ENCODE measurements at places on chromosomes 12 and 14. TPM values are rescaled to one million over a fixed set of nuclear protein-coding genes. Genes with fewer than 3 reads are reported as not detected.

Gene AQP5
- not detected for total RNA-seq

Gene CLEC1B
- not detected for total RNA-seq

Gene DHH
- 0.29 TPM for total RNA-seq

Gene CLEC2A
- total RNA-seq = not detected

Gene OR4E2
- total RNA-seq = not detected

Gene SERPINA12
- not detected for total RNA-seq

Gene SIX1
- total RNA-seq = not detected

Gene ACSM4
- total RNA-seq = not detected

Gene CLEC4D
- total RNA-seq = 0.16 TPM

Gene STAC3
- total RNA-seq = 1.9 TPM

Gene FIGNL2
- 0.30 TPM for total RNA-seq

Gene EML5
- total RNA-seq = 0.93 TPM

Gene TEAD4
- total RNA-seq = 15.8 TPM

Gene ZFHX2
- total RNA-seq = 1.8 TPM

Gene PRR4
- 1.0 TPM for total RNA-seq

Gene KLHL33
- 0.05 TPM for total RNA-seq

DNA sequence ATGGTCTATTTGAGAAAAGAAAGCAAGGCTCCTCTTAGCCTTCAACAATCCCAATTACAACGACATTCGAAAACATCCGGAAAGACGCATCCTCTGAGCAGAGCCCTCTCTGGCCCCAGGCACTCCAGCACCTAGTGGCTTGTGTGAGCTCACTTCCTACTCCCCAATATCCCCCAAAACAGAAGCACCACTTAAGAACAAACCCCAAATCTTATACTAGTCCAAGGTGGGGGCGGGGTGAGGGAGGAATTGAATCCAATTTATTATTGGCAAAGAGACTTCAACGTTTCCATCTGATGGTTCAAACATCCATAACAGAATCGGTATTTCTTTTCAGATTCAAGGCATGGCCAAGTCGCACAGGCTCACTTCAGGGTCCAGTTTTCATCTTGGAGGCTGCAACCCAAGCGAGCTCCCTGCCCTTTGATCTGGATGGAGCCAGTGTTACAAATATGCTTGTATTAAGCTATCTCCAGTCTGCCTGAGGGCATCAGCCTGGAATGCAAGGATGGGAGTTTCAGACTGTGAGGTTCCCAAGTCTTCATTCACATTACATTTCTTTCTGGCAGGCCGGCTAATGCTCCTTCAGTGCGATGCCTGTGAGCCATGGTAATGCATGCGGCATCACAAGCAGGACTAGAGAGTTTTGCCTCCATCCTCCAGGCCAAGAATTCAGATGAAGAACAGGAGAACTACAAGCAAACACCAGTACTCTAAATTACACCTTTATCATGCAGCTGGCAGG, 132.5 kb upstream of the FOXN3 start:
- DNase-seq = no peak
- no peaks in the 10 kb centered on the region for H3K27me3 ChIP-seq
- no peaks in the 10 kb centered on the region for H3K4me1 ChIP-seq
- no peak overlapping the region for H3K4me3 ChIP-seq
- H3K27ac ChIP-seq = no peak overlapping the region

DNA sequence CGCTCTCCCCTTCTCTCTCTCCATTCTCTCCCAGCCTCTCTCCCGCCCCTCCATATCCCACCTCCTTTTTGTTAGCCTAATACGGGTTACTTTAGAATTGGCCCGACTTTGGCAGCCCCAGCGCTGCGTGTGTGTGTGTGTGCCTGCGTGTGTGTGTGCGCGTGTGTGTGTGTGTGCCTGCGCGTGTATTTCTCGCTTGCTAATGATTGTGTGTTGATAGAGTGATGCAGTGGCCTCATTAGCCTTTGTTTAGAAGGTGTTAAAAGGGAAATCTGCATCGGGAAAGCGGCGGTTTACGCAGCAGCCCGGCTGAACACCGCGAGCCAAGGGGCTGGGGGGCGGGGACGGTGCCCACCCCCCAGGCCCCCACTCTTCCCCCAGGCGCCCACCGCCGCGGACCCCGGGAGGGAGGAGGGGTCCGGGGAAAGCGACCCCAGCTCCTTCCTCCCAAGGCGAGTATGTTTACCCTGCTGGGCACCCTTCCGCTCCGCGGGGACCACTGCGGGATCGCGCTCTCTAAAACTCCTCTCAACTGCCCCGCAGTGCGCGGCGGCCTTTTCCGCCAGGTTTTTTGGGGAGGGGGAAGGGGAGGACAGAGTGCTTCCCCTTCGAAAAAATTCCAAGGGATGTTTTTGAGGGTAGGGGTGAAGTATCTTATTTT, 6.8 kb upstream of the LHX5 start:
- H3K36me3 ChIP-seq = no peaks in the 10 kb centered on the region
- H3K27ac ChIP-seq = no peak overlapping the region
- no peak overlapping the region for H3K4me3 ChIP-seq

GRCh38 chr12:24014915-24015832, 65.7 kb upstream of the SOX5 start:
- no peaks in the 10 kb centered on the region for H3K27me3 ChIP-seq
- H3K36me3 ChIP-seq = no peaks in the 10 kb centered on the region
- DNase-seq = no peak
- H3K4me3 ChIP-seq = no peak overlapping the region

DNA sequence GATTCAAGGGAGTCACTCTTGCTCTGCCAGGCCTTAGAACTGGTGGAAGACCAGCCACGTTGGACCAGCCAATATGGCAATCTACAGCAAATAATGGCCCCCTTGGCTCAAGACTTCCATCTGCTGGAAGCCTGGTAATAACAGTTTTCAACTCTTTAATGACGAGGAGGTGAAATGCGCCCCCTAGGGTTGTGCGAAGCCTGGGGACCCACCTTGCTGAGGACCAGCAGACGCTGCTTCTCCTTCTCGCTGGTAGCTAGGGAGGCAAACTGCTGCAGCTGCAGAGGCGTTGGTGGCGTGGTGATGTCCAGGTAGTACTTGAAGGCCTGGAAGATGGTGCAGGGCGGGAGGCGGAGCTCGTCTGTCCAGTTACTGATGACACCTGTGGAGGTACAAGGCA, 41.5 kb upstream of the FBXO21 start:
- H3K4me3 ChIP-seq = no peak overlapping the region
- H3K27me3 ChIP-seq = no peaks in the 10 kb centered on the region
- DNase-seq = no peak
- no peak overlapping the region for H3K27ac ChIP-seq
- no peaks in the 10 kb centered on the region for H3K36me3 ChIP-seq

DNA sequence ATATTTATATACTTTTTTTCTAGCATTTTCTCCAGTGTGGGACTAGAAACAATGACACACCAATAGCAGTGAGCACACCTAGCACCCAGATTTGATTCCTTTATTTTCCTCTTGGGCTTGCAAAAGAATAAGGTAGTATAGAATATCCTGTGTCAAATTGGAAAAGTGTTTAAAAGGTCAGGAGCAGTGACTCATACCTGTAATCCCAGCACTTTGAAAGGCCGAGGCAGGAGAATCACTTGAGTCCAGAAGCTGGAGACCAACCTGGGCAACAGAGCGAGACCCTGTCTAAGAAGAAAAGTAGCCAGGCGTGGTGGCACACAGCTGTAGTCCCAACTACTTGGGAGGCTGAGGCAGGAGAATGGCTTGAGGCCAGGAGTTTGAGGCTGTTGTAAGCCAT, 53.8 kb upstream of the SGPP1 start:
- H3K4me3 ChIP-seq = no peak overlapping the region
- H3K27ac ChIP-seq = no peak overlapping the region
- no peaks in the 10 kb centered on the region for H3K4me1 ChIP-seq
- H3K27me3 ChIP-seq = no peaks in the 10 kb centered on the region
- H3K36me3 ChIP-seq = no peaks in the 10 kb centered on the region

GRCh38 chr12:42255221-42255865, 17.3 kb upstream of the YAF2 start:
- no peaks in the 10 kb centered on the region for H3K27me3 ChIP-seq
- H3K4me3 ChIP-seq = no peak overlapping the region
- H3K36me3 ChIP-seq = no peaks in the 10 kb centered on the region
- DNase-seq = no peak
- H3K4me1 ChIP-seq = no peaks in the 10 kb centered on the region

GRCh38 chr14:96168581-96168980, 36.1 kb upstream of the BDKRB2 start:
- no peak overlapping the region for H3K27ac ChIP-seq
- H3K4me1 ChIP-seq = peaks cover 6% of the 10 kb centered on the region
- H3K4me3 ChIP-seq = no peak overlapping the region
- H3K27me3 ChIP-seq = no peaks in the 10 kb centered on the region
- peak; percentile 10 for DNase-seq

DNA sequence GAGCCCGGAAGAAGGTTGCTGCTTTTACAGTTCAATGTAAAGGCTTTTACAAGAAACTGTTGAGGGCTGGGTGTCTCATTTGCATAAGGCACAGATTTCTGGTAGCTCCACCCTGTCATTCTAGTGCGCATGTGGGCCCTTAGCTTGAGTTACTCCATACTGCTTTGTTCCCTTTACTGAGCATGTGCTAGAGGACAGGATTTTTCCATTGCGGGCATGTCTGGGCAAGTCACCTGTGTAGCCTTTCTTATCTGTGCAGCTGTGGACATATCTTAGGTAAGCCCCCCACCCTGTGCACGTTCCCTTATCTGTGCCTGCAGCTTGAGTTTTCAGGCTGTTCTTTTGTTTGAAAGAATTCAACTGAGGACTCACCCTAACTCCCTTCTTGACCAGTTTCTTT, 56.2 kb upstream of the ARHGAP5 start:
- H3K27me3 ChIP-seq = no peaks in the 10 kb centered on the region
- H3K4me1 ChIP-seq = no peaks in the 10 kb centered on the region
- no peak overlapping the region for H3K4me3 ChIP-seq
- DNase-seq = no peak
- H3K36me3 ChIP-seq = no peaks in the 10 kb centered on the region

DNA sequence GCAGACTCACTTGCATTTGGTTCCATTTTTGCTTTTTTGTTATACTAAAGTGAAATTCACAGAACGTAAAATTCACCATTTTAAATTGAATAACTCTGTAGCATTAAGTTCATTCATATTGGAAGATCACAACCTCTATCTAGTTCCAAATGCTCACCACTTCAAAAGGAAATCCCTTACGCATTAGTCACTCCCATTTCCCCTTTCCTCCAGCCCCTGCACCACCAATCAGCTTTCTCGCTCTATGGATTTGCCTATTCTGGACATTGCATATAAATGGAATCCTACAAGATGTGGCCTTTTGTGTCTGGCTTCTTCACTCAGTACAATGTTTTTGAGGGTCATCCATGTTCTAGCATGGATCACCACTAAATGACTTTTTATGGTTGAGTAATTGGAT, 294.5 kb downstream of the KSR2 start:
- H3K27me3 ChIP-seq = no peaks in the 10 kb centered on the region
- H3K27ac ChIP-seq = no peak overlapping the region

- no peak for DNase-seq
- H3K27me3 ChIP-seq = no peaks in the 10 kb centered on the region
Observed at GRCh38 chr12:63843254-63843720, 1.2 kb upstream of the SRGAP1 start.

DNA sequence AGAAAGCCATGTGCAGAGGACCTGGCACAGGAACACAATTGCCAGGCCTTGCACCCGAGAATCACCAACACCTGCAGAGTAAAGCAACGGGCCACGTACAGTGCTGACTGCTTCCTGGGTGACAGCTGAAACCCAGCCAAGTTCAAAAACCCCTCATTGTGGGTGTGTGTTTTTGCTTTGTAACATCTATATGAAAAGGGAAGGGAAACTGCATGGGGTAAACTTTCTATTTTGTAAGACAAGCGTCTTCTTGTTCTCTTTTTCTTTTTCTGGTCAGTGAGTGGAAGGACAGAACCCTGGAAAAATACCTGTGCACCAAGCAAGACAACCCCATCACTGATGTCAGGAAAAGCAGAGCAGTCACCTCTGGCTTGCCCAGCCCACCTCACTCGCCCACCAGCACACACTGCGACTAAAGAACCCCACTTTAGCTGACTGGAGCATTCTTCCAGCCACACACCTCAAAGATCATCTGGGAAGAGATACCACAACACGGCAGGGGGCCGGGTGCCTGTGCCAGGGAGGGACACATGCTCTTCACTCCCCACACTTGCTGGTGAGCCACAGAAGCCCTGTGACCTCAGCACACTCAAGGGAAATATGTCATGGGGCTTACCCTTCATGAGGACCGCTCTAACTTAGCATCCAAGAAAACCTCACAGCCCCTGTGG, 172.3 kb downstream of the NDUFA12 start:
- H3K4me1 ChIP-seq = no peaks in the 10 kb centered on the region
- H3K27ac ChIP-seq = no peak overlapping the region
- H3K27me3 ChIP-seq = no peaks in the 10 kb centered on the region
- no peaks in the 10 kb centered on the region for H3K36me3 ChIP-seq
- H3K4me3 ChIP-seq = no peak overlapping the region
- no peak for DNase-seq

DNA sequence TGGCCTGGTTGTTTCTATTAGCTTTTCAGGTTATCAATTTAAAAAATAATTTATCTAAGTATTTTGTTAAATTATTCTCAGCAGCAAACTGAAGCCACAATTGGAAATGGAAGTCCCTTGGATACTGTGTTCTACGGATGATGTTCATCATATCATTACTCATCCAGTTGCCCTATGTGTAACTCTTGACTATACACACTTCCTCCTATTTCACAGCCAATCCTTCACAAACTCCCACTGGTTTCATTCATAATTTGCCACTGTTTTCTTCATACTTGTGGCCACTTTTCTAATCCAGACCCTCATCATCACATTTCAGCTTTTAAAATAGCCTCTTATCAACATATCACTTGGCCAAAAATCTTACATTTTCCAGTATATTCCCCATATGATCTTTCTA, 84.0 kb downstream of the CATSPERB start:
- no peaks in the 10 kb centered on the region for H3K4me1 ChIP-seq
- no peak overlapping the region for H3K27ac ChIP-seq
- no peaks in the 10 kb centered on the region for H3K27me3 ChIP-seq
- H3K36me3 ChIP-seq = no peaks in the 10 kb centered on the region
- H3K4me3 ChIP-seq = no peak overlapping the region

GRCh38 chr12:3145546-3146310, 68.5 kb downstream of the TSPAN9 start:
- no peak for DNase-seq
- no peaks in the 10 kb centered on the region for H3K36me3 ChIP-seq
- no peaks in the 10 kb centered on the region for H3K27me3 ChIP-seq
- H3K4me3 ChIP-seq = no peak overlapping the region
- H3K4me1 ChIP-seq = no peaks in the 10 kb centered on the region

All from colonic mucosa (tissue), 4 donors.